CD4-positive, alpha-beta T cell treated with Interleukin-6 at 100 ng/mL for 8 hours (primary cell): ENCODE measurements at places on chromosomes 5 and 9.

DNA sequence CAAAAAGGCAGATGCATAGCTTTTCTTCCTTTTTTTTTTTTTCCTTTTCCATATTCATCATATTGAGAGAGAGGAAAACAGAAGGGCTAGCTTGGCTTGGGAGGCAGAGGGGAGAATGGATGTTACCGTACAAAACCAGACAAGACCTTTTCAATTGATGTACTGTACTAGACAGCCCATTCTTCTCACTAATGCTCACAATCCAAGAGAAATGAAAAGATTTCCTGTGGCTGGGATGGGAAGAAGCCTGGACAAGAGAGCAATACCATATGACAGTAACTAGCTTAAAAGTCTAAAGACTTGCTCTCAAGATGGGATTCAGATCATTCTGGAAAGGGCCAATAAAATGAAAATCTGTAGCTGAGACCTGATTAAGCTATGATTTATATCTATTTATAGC, 3.4 kb downstream of the CEMIP2 start:
- no peak for DNase-seq

DNA sequence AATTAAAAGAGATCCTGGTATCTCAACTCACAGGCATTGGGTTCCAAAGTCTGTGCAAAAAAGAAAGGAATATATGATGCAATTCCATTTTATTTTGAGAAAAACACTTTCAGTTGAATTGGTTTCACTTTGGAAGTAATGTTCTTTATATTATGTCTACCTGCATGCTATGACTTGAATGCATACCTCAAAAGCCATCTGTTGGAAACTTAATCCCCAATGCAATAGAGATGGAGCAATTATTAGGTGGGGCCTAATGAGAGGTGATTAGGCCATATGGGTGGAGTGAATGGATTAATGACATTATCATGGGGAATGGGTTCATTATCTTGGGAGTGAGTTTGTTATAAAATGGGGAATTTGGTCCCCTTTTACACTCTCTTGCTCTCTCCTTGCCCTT, 293.3 kb downstream of the CSNK1G3 start:
- DNase-seq, result no peak

DNA sequence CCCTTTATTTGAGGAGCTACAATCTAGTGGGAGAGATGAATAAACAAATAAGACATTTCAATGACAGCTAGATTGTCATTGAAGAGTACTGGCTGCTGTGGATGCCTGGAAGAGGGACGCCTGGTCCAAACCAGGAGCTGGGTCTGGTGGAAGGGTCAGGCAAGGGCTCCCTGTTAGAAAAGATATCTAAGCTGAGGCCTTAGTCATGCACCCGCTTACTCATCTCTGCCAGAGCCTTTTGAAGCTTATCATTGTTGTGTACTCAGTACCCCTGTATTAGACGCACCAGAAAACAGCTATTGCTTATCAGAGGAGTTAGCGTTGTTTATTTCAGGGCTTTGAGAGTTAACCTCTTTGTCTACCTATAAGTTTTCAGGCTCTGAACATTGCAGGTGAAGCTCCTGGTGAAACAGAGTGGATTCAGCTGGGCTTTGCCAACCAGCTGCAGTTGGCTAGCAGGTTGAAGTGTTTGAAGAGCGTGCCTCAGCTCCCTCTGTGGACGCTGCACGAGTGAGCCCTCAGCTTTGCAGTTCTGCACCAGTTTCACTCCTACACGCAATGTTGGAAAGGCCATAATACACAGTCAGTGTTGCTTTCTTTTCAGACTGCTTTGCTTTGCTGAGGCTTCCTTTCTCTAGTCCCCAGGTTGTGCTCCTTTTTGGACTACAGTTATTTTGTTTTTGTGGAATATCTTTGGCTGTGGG, 5.6 kb upstream of the GPR151 start:
- no peak for DNase-seq

- no peak for DNase-seq
Measured at GRCh38 chr9:1152171-1152570, 102.0 kb downstream of the DMRT2 start.

GRCh38 chr9:112764837-112765236, 14.3 kb downstream of the SNX30 start:
- no peak for DNase-seq

DNA sequence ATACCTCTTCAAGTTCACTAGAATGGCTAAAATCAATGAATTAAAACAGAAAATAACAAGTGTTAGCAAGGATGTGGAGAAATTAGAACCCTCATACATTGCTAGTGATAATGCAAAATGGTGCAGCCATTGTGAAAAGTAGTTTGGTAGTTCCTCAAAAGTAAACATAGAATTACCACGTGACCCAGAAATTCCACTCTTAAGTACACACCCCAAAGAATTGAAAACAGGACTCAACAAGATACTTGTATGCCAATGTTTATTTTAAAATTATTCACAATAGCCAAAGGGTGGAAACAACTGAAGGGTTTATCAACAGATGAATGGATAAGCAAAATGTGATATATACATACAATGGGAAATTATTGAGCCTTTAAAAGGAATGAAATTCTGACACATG, 70.3 kb downstream of the BARX1 start:
- no peak for DNase-seq

DNA sequence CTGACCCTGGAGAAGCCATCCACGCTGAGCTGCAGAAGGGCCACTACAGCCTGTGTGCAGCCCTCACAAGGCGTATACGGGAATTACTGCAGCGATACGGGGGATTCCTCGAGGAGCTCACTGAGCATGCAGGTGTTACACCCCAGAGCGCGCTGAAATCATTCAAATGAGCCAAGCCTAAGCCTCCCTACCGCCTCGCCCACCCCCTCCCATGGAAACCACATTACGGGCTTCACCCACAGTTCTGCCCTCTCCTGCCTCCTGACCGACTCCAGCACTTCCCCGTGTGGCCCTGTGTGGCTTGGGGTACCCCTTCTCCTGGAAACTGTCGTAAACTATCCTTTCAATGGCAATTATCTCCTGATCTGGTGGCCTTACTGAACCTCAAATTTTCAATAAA, 13.3 kb downstream of the SURF6 start:
- no peak for DNase-seq

GRCh38 chr5:58201922-58202648, 257.8 kb downstream of the PLK2 start:
- DNase-seq, result no peak

DNA sequence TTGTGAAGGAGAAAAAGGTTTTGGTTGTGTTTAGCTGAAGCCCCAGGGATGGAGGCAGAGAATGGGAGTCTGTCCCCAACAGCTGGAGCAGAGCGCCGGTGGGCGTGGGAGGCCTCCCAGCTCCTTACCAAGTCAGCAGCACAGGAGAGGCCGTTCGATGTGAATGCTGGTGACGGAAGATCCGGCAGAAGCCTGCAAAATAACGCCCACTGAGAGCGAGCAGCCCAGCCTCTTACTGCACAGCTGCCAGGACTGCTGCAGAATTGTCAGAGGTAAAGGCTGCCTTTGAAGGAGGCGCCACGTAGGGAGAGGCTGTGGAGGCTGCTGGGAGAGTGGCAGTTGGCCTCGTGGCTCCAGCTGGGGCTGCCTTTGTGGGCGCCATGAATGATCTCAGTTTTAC, 26.2 kb downstream of the ANGPTL2 start:
- no peak for DNase-seq

DNA sequence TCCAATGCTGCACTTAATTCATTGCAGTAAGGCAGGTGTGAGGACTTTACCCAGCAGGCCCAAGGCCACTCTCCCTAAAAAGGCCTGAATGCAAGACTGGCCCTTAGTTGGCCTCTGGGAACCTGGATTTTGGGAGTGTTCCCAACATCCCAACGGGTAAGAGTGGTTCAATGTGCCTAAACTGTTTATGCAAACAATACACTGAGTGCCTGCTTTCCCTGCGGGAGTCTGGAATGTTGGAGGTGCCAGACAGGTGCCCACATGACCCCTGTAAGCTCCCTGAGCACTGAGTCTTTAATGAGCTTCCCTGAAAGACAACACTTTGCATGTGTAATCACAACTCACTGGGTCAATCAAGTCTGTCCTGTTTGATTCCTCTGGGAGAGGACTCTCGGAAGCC, 37.4 kb downstream of the NSUN2 start:
- no peak for DNase-seq

GRCh38 chr5:24141046-24141445, 503.7 kb downstream of the CDH10 start:
- DNase-seq, result no peak

DNA sequence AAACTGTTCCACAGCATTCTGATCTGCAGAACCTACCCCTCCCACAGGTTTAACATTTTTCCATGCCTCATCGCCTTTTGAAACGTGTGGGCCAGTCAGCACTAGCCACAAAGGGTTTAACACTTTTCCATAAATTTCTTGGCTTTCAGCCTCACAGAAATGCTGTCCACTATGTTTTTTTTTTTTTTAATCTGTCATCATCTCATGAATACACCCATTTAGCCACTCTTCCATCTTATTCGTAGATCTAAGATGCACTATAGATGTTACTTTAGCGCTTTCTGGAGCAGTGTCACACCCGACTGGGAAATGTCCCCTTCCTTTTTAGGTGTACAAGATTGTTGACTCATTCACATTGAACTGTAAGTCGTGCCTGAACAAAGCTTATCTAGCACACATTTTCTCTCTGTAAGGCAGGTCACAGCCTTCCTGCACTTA, 62.3 kb downstream of the GCNT1 start:
- DNase-seq, result no peak

DNA sequence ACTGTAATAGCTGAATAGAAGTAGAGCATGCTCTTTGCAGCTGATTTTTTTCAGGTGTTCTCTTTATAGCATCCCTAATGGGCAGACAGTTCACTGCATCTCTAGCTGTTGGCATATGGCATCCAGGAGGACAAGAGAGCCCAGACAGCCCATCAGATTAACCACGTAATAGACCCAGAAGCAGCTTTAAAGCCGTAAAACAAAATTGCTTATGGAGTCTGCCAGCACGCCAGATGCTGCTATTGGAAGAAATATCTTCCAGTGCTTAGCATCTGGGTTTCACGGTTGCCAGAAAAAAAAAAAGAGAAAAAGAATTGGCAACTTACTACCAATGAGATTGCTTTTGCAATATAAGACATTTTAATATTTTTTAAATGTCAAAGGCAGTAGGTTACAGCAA, 869.4 kb upstream of the NUDT12 start:
- no peak for DNase-seq
